Pons (tissue), 1 donor: ENCODE measurements at places on chromosomes 1 and 21.
A peak's percentile ranks its signal among the peaks of the same experiment; 100 is the strongest.

- no peak for DNase-seq
These were observed 11.9 kb upstream of the KCNN3 start for GRCh38 chr1:154881820-154882535.

DNA sequence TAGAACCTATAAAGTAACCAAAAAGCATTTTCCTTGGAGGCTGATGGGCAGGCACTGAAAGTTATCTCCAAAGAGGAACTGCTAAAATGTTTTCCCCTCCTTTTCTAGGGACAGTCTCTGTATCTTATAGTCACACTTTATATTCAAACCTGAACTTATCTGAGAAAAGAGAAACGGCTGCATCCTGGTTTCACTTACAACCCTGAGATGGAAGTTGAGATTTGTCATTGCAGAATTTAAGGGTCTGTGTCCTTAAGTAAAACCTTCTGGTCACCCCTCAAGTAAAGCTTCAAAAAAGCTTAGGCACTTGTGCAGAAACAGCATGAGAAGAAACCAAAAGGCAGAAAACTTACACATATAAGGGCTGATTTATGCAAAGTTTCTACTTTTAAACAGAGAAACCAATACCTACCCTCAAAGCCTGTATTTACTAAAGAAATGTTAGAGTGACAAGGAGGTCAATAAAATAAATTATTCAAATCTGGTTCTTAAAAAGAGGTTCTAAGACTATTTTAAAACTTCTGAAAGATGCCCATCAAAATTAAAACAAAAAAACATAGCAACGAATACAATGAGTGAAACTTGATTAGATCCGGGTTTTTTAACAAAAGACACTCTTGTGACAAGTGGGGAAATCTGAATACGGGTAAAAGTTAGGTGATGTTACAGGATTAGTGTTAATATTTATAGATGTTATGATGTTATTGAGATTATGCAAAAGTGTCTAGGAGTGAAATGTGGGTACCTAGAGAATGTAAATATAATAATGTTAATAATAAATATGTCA, 9.9 kb downstream of the CD58 start:
- no peak for DNase-seq

DNA sequence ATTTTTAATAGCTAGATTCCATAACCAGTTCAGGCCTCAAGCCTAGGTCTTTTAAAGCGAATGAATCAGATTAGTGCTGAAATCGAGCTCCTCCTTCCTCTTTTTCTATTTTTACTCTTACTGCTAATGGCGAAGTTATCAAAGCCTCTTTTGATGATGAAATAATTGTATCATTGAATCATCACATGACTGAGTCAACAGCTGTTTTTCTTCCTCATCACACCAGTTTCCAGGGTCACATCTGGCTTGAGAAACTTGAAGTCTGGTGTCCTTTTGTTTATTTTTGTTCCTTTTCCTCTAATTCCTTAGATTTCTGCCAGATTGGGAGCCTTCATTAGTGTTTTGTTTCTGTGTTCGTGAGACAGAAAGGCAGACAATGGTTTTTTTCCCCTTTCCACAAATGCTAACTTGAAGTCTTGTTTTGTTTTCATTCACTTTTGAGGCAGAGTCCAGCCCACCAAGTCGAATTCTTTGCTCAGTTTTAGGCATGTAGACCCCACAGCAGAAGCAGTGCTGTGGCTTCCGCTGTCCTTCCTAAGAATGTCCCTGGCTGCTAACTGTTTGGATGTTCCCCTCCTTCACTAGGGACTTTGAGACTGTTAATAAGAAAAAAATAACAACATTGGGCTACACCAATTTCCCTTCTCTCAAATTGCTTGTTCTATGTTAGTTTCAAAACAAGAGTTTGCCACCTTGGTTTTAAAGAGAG, 51.9 kb upstream of the FMOD start:
- DNase-seq, result peak; percentile 88

GRCh38 chr1:100448366-100448765, 89.6 kb upstream of the GPR88 start:
- no peak for DNase-seq

- DNase-seq, result peak; percentile 62
These were observed 78.4 kb downstream of the SMYD3 start for GRCh38 chr1:246428542-246429308.

GRCh38 chr1:178143730-178144690, 50.1 kb downstream of the RASAL2 start:
- DNase-seq, result no peak

- DNase-seq, result no peak
These were observed 41.1 kb upstream of the BCL10 start for GRCh38 chr1:85317560-85317959.

- no peak for DNase-seq
These were observed 218.0 kb upstream of the GALNT2 start for GRCh38 chr1:229848752-229849677.

- no peak for DNase-seq
These were observed 6.8 kb downstream of the WRAP73 start for GRCh38 chr1:3642919-3643675.

DNA sequence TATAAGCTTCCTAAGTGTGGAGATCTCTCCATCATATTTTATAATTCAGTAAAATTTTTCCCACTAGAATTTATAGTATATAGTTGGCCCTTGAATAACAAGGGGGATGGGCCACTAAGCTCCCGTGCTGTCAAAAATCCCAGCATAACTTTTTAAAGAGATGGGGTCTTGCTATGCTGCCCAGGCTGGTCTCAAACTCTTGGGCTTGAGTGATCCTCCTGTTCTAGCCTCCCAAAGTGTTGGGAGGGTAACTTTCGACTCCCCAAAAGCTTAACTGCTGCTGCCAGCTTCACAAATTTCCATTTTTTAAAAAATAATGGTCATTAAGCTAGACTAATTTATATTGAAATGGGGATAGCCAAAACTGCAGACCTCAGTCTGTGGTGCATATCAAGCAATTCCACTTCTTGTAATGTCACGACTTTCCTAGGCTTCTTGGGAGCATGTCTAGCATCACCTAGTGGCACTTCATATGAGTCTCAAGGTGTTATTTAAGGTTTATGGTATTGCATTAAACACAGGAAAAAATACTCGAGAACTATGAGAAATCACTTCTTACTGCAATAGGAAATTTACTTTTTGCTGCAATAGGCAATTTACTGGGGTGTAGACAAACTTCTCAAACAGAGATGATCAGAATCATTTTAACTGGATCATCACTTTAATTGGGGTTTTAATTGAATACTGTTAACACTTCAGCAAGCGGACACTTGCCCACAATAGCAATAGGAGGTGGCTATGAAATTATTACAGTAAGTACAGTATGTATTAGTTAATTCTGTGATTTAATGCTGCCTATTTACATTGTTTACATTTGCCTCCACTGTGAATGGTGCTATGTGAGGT, 19.3 kb upstream of the ACTA1 start:
- DNase-seq, result peak; percentile 25

DNA sequence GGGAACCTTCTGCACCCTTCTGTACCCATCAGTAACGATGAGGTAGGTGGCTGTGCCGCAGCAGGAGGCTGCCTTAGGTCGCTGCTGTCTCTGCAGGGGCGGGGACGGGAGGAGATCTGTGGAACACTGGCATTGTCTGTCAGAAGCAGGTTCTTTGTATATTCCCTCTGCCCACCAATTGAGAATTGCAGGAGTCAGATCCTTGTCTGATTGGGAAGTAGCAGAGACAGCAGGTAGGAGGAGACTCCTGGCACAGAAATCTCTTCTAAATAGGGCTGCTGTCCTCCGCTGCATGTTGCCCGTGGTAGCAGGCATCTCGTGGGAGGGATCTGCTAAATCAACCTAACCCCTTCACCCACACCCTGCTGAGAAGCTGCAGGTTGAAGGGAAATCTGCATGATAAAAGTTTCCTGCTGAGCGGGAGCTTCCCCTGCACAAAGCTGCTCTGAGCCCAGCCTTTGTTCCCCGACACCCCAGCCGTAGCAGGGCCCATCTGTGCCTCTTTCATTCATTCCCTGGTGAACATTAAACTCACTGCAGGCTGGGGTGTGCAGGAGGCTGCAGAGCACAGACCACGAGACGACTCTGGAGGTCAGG, 15.9 kb downstream of the SARS1 start:
- DNase-seq, result peak; percentile 59
